ENCODE measurements at places on chromosomes 1 and 21.

DNA sequence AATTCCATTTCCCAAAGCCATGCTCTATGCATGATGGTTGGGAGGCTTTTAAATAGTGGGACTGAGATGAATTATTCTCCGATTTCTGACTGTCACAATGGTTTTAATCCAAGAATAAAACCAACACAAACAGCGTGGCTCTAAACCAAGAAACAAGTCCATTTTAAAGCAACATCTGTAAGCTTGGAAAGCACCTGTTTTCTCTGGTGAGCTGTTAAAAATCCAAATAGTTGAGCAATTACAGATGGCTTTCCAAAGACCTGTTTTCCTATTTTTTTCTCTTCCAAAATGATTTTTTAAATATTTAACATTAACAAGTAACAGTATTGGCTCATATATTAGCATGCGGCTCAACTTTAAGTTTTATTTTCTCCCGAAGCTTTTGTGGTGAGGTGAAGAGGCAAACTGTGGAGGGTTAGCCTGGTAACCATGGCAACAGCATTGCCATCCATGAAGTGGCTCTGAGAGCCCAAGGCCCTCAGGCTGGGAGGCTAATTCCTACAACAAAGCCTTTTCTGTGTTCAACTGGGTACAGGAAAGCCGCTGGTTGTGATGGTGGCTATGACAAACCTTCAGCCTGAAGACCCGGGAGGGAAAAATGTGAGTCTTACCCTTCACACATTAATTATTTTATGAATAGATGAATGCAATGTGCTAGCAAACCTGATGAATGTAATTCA is 56.7 kb upstream of the B3GALT5 start:
- no peak for DNase-seq

GRCh38 chr1:230000493-230001184 is 66.4 kb upstream of the GALNT2 start:
- DNase-seq, result no peak

DNA sequence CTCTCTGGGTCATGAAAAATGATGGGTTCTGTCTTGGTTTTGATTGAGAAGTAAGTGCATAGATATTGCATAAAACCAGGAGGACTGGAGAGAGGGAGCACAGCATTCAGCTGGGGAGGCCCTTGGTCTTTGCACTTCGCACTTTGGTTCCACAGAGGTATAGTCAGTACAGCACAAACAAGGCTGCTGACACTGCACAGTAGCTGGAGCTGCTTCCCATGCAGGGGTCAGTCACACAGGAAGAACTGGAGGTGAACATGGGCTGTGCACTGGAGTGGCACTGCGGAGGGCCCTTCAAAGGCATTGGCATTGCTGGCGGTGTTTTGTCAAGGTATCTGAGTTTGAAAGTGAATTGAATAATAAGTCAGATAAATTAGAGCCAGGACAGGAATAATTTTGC is 4.5 kb upstream of the LCE2D start:
- DNase-seq, result peak; percentile 16

DNA sequence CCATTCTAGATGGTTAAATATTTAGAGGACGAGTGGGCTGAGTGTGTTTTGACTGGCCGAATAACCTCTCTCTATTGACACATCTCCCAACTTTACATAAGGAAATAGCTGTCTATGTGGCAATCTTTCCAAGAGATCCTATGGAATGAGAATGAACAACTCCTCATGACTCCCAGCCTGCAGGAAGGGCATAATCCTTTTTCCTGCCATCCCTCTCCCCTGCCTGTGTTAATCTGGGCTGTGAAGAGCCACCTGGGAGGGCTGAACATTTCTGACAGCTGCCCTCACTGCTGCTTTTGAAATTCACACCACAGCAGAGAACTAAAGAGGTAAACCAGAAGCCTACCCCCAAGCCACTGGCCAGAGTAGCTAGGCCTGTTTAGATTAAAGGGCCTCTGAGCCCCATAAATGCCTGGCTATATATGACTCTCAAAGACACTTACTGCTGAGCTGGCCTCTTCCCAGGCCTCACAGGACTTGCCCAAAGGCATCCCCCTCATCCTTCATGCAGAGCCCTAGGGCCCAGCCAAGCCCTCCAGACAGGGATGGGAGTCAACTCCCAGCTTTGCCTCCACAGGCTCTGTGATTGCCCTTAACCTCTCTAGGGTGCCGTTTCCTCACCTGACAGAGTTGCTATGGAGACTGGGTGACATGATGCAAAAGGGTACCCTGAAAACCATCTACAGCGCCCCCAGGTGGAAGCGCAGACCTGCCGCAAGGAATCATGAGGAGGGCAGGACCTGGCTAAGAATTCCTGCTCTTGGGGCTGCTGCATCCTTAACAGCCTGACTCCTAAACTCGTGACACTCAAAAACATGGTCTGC is 42.0 kb upstream of the LDLRAP1 start:
- DNase-seq, result peak; percentile 81

GRCh38 chr1:41152622-41153044 is 89.5 kb downstream of the SCMH1 start:
- no peak for DNase-seq

DNA sequence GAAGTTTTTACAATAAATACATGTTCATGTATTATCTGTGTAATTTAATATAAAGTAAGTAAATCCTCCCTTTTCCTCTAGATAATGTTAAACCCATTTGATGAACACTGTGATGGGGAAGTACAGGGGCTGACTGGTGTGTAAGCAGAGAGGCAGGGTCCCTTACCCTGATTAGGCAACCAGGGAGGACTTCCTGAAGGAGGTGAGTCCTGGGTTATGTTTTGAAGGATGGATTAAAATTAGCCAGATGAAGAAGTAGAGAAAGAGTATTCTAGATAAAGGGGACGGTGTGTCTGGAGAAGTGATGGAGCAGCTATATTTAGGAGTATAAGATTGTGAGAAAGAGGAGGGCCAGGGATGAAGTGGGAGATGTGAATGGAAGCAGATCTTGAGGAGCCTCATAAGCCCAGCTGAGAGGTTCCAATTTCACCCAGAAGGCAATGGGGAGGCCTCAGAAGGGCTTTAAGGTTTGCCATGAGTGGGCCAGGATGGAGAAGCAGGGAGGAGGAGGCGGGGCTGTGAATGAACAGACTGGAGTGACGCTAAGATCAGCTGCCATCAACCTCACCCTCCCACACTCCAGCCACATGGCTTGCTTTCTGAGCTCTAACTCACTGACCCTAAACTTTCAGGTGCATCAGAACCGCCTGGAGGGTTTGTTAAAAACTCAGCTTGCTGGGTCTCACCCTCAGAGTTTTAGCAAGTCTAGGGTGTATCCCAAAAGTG is 30.9 kb upstream of the ID3 start:
- no peak for DNase-seq

- DNase-seq, result no peak
These were observed 52.3 kb downstream of the GRIK1 start for GRCh38 chr21:29887313-29888009.

- DNase-seq, result no peak
These were observed 727.6 kb upstream of the CHRM3 start for GRCh38 chr1:238658763-238659162.

DNA sequence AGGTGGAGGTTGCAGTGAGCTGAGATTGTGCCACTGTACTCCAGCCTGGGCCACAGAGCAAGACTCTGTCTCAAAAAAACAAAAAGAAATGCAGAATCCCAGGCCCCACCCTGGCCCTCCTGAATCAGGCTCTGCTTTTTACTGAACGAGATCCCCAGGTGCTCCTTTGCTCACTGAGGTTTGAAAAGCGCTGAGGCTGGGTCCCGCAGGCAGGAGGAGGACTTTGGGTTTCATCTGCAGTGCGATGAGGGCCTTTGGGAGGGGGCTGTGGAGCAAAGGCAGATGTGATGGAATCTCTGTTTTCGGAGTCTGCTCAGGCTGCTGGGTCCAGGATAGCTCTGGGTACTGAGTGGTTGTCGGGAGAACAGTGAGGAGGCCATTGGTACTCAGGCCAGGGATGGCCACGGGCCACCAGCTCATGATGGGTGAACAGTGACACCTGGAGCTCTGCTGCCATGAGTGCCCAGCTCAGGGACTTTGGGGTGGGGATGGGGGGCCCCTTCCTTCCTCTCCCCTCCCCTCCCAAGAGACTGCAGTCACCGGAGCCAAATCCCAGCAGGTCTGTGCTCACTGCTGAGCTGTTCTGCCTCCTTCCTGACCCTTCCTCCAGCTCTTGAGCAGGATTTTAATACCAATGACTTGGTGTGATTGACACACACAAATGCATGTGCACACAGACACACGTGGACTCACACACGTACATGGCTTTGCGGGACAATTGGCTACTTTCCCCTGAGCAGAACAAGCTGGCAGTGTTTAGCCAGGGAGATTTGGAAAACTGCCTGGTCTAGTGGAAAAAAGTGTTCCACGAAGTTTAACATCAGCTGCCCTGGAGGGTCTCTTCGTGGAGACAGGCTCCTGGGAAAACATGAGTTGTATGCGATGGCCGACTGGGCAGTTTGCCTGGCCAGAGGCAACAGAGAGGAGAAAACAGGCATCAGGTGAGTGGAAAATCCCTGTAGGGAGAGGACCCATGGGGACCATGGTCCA is 3.6 kb upstream of the DHRS3 start:
- DNase-seq, result no peak

DNA sequence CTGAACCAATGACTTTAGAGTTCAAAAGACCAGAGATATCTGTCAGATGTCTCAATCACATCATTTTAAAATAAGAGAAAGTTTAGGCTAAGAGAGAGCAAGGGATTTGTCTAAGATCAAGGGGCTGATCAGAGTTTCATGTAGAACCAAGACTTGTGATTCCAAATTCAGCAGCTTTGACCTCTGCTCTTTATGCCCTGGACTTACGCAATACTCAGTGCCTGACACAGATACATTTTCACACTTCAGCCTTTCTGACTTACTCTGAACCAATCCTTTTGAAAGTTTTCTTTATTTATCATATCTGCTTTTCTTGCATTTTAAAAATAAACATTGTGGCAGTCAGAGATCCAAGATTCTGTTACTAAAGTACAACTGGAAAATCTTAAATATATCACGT is 428.0 kb downstream of the PLPP3 start:
- no peak for DNase-seq

GRCh38 chr21:32406405-32406804 is 6.1 kb upstream of the EVA1C start:
- no peak for DNase-seq

- no peak for DNase-seq
These were observed 9.5 kb downstream of the TAL1 start for GRCh38 chr1:47222476-47222875.

GRCh38 chr1:44345187-44345775 is 9.8 kb downstream of the ERI3 start:
- DNase-seq, result no peak

DNA sequence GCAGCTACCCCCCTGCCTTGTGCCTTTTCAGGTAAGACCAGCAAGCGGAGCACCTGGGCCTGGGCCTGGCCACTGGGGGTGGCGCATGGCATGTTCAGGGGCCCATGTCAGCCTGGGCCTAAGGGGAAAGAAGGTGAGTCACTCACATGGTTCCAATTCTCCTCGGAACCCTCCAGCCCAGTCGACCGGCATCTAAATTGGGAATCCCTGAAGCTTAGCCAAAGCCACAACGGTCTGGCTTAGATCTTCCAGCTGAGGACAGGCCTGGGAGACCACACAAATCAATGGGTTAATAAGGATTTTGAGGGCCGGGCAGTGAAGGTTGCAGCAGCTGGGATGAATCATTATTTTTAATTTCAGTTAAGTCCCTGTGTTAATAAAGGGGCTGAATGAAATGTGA is 145.1 kb upstream of the SMYD2 start:
- no peak for DNase-seq

DNA sequence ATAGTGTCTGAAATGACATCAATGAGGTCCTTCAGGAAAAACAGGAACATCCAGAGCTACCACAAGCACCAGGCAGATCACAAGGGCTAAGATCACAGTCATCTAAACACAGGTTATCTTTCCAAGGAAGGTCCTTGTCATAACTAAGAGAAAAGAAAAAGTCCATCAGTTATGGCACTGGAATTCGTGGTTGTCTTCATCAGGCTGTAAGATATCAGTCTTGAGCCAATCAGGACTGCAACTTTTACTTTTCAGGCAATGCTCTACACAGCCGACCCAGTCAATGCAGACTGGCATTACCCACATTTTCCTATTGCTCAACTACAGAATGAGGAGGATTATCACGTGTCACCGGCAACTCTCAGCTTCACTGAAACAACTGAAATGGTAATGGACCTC is 26.4 kb downstream of the SORT1 start:
- DNase-seq, result no peak

GRCh38 chr1:219670426-219671149 is 57.7 kb upstream of the ZC3H11B start:
- no peak for DNase-seq

GRCh38 chr1:110488867-110489266 is 30.1 kb downstream of the KCNA10 start:
- no peak for DNase-seq

DNA sequence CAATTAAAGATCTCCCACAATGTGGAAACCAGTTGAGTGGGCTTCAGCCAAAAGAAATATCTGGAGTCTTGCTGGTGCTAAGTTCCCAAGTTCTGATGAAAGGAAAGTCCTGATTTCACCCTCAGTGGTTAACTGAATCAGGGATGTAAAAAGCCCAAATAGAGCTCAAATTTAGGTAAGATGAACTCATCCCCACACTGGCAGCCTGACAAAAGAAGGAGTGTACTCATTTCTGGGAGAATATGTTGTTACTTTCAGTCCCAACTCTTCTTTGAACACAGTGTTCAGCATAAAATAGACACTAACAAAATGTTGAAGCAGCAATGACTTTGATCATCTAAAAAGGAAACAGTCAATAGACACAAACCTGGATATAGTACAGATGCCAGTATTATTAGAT is 91.7 kb downstream of the CHRM3 start:
- no peak for DNase-seq

DNA sequence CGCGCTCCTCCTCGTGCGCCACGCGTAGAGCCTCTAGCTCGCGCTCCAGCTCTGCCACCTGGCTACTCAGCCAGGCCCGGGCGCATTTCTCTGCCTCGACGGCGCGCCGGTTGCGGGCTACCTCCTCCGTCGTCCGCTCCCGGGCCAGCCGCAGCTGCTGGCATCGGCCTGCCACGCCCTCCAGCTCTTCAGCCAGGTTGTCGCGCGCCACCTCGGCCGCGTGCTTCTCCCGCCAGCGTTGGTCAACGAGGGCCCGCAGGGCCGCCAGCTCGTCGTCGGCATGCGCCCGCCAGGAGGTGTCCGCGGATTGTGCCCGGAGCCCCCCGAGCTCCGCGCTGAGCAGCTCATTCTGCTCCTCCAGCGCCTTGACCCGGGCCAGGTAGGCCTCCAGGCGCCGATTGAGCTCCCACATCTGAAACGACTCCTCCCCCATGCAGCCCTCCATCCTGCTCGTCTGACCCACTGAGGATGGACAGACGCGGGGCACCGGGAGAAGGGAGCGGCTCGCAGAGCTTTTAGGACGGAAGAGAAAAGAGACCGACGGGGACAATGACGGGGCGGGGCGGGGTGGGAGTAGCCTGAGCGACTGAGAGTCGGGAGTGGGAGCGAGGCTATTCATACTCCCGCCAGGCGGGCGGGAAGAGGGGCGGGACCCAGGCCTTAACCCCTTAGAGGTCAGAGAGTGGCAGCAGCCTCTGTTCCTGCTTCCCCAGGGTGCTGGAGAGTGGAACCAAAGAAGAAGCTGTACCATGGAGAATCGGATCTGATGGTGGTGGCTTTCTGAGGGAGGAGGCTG is at the start of gene NES:
Gene NES, minus strand, starts transcription at position 588 of the 796 bp plus-strand sequence. Its CDS starts 143 bp downstream, at position 445.
- DNase-seq, result peak; percentile 75
